ENCODE measurements at places on chromosomes 1 and 21.

DNA sequence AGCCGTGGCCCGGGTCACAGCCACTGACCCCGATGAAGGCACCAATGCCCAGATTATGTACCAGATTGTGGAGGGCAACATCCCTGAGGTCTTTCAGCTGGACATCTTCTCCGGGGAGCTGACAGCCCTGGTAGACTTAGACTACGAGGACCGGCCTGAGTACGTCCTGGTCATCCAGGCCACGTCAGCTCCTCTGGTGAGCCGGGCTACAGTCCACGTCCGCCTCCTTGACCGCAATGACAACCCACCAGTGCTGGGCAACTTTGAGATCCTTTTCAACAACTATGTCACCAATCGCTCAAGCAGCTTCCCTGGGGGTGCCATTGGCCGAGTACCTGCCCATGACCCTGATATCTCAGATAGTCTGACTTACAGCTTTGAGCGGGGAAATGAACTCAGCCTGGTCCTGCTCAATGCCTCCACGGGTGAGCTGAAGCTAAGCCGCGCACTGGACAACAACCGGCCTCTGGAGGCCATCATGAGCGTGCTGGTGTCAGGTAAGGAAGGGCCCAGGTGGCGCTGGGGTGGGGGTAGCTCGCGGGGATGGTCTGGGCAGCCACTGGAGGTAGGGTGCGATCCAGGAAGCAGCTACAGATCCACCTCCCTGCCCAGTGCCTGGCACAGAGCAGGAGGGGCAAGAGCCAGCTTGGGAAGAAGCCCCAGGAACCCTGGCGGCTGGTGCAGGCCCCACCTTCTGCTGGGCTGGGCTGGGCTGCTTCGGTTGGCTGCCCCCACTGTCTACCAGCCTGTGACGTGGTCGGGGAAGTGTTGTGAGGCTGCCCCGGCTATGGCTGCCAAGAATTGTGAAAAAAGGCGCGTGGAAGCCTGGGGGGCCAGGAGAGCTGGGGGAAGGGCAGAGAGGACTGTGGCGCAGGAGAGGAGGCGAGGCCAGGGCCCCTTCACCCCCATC lies 3.8 kb downstream of the CELSR2 start:
- H3K4me1 ChIP-seq: peaks cover 11% of the 10 kb centered on the region
- DNase-seq: no peak
- no peaks in the 10 kb centered on the region for H3K36me3 ChIP-seq

- no peak overlapping the region for H3K4me3 ChIP-seq
- no peaks in the 10 kb centered on the region for H3K4me1 ChIP-seq
- H3K36me3 ChIP-seq: no peaks in the 10 kb centered on the region
- H3K27ac ChIP-seq: no peak overlapping the region
- H3K27me3 ChIP-seq: peaks cover 9% of the 10 kb centered on the region
Measured at GRCh38 chr1:63124666-63125191, 197.6 kb upstream of the FOXD3 start.

GRCh38 chr1:93013145-93014065 lies 52.1 kb upstream of the DIPK1A start:
- no peak overlapping the region for H3K27ac ChIP-seq
- DNase-seq: no peak
- H3K4me1 ChIP-seq: no peaks in the 10 kb centered on the region
- no peaks in the 10 kb centered on the region for H3K36me3 ChIP-seq

DNA sequence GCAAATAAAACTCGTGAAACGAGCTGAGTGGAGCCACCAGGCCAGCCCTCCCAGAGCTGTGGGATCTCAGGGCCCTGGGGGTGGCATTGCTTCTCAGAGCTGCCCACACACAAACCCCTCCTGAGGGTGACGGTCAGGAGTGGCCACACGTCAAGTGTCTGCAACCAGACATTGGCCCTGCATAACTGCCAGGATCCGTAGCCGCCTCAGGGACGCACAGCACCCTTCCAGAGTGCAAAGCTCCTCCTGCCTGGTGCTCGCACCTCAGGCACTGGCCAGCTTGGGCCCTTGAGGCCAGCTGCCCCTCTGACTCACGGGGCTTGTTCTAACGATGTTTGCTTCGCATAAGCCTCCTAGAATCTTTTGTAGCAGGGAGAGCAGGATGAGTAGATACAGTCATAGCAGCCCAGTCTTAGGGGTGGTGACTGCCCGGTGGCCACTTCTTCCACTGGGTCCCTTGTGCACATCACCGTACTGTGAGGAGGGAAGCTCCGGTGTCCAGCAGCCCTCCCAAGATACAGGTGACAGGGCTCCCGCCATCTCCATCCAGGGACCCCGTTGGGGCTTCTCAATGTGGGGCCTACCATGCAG lies 5.0 kb downstream of the WNT3A start:
- peaks cover 11% of the 10 kb centered on the region for H3K4me1 ChIP-seq
- H3K36me3 ChIP-seq: no peaks in the 10 kb centered on the region
- peaks cover 27% of the 10 kb centered on the region for H3K27me3 ChIP-seq
- no peak for DNase-seq

All from activated CD8-positive, alpha-beta T cell treated with anti-CD3 and anti-CD28 coated beads for 36 hours (primary cell).